ENCODE measurements at places on chromosomes 4 and X.

DNA sequence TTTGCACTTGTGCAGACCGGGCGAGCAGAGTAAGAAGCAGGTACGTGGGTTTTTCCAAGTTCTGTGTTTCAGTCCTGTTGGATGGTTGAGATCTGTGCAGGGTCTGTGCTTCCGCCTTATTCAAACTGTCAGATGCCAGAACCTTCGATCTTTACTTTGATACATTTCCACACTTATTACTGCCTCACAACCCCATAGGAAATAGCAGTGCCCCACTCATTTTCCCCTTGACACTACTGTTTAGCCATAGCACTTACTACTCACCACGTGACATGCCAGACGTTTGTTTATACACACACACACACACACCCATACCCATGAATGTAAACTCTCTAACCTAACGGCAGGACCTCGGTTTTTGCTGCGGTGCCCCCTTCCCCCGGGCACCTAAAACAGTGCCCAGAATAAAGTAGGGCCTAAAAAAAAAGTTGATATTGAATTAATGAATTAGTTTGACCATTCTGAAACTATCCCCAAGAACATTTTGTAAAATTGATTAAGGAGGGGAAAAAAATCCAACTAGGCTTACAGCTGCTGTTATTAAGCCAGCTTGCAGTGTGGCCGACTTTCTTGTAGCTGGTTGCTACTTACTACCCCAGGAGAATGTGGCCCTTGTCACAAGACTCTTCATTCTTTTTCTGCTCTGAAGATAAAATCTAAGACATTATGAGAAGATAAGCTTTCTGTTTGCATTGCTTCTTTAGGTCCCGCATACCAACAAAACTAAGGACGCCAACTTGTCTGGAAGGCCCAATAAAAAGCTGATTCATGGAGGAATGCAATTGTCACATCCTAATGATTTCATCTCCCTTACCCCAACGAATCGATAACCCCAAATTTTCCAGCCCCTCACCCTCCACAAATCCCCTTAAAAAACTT lies 704 bp upstream of the SEPSECS start:
- peak; percentile 62 for DNase-seq

DNA sequence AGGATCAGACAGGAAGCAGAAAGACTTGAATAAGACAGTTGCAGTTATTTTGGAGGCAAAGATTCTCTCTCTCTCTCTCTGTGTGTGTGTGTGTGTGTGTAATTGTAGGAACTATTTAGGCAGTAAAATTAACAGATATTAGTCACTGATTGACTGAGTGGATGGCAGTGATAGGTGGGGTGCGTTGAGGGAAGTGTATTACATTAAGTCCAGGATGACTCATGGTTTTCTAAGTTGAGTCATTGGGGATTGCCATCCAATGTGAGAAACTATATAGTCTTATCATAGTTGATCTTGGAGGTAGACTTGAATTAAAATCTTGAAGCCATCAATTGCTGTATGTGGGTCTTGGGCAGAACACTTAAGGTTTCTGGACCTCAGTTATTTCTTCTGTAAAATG lies 75.4 kb downstream of the AR start:
- no peak for DNase-seq

DNA sequence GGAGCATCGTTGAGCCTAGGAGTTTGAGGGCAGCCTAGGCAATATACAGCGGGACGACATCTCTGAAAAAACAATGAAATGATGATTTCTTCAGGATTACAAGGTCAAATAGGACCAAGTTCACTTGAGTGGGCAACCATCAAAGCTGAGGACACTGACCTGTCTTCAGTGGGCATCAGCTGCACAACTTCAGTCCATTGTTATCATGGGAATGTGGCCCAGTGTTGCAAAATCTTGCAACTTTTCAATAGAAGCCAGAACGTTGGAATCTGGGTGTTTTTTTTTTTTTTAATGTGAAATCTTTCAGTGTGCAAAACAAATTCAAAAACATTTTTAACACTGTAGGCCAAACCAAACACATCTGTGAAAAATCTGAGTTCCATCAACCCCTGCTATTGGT lies 155.4 kb upstream of the PLAC1 start:
- DNase-seq = no peak

GRCh38 chr4:138192113-138192512 lies 50.0 kb downstream of the SLC7A11 start:
- DNase-seq = peak; percentile 77

- no peak for DNase-seq
Observed at GRCh38 chr4:23260511-23260910, 567.8 kb downstream of the GBA3 start.

GRCh38 chr4:95638920-95639501 lies 90.2 kb upstream of the UNC5C start:
- no peak for DNase-seq

GRCh38 chr4:152115794-152116193 lies 355.0 kb upstream of the GATB start:
- no peak for DNase-seq
